ENCODE measurements at places on chromosomes 3 and 15. TPM values are rescaled to one million over a fixed set of nuclear protein-coding genes. Genes with fewer than 3 reads are reported as not detected.

Gene FAM107A
- total RNA-seq, result 0.09 TPM

Gene ISL2
- 0.69 TPM for total RNA-seq

Gene SLC28A2
- not detected for total RNA-seq

Gene IL5RA
- not detected for total RNA-seq

Gene MESP2
- total RNA-seq, result not detected

Gene PRR20G
- not detected for total RNA-seq

Gene ITPKA
- total RNA-seq, result 0.11 TPM
